Stimulated activated CD4-positive, alpha-beta T cell treated with anti-CD3 and anti-CD28 coated beads, TNF-alpha, amount 100 ng/mL, for 1 hour (primary cell): ENCODE measurements at places on chromosomes 12 and 14.

GRCh38 chr12:87140262-87140661 lies 884.1 kb upstream of the MGAT4C start:
- DNase-seq: no peak

- no peak for DNase-seq
These were observed 123.7 kb downstream of the DAD1 start for GRCh38 chr14:22465201-22465840.

- no peak for DNase-seq
These were observed 914 bp upstream of the PACS2 start for GRCh38 chr14:105313381-105314286.

DNA sequence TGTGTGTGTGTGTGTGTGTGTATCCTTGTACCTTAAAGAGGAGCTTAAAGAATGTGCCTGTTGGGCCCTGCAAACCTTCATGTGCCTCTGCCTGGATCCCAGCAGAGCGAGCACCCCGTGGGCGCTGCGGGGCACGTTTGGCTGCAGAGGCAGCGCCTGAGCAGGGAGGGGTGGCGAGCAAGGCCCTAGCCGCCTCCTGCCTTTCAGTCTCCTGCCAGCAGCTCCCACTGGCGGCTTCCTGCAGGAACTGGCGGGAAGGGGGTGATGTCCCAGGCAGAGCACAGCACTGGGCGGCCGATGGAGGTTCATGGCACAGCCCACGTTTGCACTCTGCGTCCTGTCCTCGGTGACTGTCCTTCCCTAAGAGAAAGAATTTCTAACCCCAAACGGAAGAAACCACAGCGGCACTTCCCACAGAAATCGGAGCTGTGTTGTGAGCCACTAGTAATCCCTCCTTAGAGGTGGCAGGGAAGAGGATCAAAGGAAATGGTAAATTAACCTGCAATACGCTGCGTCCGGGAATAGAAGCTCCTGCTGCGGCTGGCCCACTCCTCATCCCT lies 19.8 kb downstream of the ZBTB42 start:
- no peak for DNase-seq

DNA sequence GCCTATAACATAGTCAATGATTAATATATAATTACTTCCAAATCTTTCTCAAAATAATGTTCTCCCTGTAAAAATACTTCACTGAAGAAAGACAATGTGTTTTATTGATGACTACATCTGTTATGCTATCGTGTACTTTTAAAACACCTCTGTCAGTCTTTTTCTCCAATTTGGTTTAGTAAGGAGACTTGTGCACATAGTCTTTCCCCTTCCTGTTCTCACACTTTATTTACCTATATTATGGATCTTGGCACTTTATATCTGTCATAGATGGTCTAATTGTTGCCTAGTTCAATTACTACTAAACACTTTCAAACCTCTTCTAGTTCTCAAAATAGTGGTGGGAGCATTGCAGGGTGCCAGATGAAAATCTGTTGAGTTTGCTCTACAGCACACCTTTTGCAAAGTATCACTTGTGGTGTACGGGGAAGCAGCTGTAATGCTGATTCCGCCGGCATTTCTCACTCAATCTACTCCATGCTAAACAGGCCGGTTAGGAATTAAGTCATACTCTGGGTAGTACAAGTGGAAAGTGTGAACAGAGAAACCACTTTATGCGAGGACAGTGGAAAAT lies 1.1 kb upstream of the INSM2 start:
- no peak for DNase-seq

- DNase-seq: no peak
These were observed 27.6 kb downstream of the EML5 start for GRCh38 chr14:88765130-88765529.

DNA sequence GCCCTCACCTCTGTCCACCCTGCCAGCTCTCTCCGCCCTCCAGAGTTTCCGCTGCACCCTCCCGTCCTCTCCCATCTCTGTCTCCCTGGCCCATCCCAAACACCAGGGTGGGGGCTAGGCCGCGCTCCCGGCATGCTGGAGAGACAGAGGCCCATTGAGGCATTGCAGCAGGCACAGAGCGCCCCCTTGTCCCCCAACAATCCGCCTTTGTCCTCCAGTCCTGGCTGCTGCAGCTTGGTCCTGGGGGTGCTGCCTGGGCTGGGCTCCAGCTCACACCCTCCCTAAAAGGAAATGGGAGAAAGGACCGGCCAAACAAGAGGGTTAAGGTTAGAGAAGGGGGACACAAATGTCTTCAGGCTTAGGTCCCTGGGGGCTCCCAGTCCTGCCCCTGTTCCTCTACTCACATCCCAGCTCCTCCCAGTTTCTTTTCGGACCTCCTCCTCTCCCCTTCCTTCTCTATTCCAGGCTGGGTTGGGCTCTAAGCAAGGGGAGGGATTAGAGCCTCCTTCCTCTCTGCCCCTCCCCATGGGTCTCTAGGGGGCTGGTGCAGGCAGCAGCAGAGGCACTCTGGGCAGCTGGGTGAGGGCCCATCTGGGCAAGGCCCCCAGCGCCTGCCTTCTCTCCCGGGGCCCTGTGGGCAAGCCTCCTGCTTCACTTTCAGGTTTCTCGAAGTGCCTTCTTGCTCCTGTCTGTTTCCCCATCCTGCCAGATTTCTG lies at the start of gene CMTM5:
Gene CMTM5, plus strand, starts transcription at position 565 of the 716 bp plus-strand sequence. CDS start 206 bp downstream, outside the sequence.
- DNase-seq: no peak

- no peak for DNase-seq
These were observed 877.1 kb downstream of the C12orf50 start for GRCh38 chr12:87152075-87152474.

DNA sequence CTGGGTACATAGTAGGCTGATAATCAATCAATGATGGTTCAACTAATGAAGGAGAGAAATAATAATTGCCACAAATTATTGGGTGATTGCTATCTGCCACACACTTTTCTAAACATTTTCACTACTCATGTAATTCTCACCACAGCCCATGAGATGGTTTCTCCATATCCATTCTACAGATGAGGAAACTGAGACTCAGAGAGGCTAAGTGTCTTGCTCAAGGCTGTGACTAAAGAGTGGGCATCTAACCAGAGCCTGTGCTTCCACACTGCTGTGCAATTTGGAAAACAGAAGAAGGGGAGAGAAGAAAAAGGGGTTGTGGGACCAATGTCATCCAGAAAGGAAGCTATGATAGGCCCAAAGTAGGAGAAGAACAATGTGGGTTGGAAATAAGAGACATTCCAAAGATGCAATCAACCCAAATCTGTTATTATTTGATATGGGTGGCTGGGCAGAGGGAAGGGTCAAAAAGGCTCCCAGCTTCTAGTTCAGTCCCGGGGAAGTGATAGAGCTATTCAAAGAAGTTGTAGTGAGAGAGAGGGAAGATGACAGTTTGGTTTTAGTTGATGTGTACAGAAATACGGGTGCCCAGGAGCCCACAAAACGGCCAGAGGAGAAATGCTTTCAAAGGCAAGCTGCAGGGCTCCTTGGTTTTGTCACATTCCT lies 483 bp upstream of the NR1H4 start:
- no peak for DNase-seq

DNA sequence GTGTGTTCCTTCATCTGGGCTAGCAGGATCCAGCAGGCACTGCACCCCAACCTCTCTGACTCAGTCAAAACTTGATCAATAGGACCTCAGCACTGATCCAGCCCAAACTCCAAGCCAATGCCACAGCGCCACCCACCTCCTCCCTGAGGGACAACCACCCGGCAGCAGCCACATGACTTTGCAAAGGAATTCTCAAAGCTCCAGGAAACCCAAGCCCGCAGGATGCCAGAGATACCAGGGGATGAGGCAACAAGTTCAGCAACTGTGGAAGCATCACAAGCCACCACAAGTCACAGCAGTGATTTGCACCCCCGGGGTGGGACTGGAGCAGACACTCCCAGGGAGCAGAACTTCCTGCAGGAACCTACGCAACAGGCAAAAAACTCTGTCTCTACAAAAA lies 37.3 kb downstream of the ACTN1 start:
- DNase-seq: no peak

DNA sequence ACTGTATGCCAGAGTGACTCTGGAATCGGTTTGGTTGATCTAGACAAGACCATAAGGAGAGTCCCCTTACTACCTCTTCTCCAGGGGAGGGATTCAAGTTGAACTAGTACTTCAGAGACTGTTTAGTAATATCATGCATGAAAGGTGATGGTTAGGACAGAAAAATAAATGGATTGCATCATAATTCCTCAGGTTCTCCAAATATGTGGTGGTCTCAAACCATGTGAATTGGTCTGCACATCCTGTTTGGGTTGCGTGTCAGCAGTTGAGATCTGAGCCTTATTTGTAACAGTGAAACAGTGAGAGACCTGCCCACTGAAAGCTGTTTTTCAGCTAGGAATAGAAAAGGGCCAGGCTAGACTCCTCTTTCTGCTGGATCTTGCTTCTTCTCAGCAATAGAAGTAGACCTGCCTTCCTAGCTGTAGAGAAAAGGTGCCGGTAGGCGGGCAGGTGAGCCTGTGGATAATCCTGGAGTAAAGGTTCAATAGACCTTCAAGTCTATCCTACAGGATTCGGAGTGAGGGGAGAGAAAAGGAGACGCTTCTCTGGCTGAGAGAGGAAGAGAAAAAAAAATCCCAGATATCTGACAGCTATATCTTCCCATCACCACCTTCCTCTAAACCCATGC lies 258.5 kb upstream of the E2F7 start:
- no peak for DNase-seq

DNA sequence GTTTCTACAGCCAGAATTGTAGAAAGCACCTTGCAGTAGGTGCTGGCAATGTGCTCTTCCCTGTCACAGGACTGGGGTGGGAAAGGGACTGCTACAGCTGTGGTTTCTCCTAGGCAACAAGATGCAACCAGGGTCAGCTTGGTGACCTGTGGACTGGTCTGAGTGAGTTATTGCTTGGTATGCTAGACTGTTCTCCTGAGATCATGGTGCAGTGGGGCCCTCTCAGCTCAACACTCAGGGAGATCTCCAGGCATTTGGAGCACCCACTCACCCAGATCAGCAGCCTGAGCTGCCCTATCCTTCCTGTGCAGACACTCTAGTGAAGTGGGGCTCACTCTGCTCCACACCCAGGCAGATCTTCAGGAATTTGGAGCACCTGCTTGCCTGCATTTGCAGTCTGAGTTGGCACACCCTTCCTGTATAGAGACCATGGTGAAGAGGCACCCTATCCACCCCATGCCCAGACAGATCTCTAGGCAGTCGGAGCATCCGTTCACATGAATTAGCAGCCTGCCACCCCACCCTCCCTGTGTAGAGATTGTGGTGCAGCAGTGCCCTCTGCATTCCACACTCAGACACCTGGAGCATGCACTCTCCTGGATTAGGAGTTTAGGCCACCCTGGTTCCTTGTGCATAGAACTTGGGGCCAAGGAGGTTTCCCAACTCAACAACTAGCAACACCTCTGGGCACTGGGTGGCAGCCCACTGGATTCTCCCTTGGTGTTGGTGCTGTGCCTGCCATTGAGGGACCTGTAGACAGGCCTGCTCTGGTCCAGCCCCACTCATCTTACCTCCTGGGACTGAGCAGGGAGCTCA lies 3.8 kb upstream of the FAM186B start:
- DNase-seq: no peak

DNA sequence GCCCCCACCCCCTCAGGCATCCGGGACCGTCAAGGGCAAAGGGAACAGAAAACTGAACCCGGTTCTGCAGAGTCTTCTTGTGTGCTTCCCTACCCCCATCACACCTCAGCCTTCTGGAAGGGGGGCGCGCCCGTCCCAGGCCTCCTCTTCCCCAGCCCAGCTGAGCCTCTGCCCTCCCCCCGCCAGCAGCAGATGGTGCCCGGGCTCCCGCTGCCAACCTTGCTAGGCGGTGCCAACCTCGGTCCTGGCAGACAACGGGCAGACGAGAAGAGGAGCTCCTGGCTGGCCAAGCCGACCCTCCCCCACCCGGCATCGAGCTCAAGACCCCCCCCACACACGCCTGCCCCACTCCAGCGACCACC lies 8.7 kb downstream of the STAC3 start:
- no peak for DNase-seq

DNA sequence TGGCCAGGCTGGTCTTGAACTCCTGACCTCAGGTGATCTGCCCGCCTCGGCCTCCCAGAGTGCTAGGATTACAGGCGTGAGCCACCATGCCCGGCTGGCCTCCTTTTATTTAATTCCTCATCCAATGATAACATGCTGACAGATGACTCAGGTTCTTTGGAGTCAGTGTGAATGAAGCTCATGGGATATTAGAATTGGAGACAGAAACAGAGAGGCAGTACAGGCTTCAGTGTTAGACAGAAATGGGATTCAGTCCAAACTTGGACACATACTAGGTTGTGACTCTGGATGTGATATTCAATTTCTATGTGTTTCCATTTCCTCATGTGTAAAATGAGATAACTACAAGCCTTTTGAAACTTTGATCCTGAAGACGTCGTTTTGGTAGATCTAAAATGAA lies 47.3 kb downstream of the PDE3A start:
- DNase-seq: no peak

DNA sequence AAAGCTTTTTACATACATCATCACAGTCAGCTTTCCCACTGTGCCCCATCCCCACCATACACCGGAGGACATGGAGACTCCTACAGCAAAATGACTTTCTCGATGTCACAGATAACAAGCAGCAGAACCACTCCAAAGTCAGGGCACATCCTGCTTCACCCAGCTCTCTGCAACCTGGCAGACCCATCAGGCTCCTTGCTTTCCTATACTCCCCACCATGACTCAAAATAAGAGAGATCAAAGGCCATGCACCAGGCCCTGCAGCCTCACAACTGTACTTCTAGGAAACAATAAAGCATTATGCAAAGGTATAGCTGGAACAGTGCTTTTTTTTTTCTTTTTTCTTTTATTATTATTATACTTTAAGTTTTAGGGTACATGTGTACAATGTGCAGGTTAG lies 187.4 kb downstream of the DPF3 start:
- no peak for DNase-seq

DNA sequence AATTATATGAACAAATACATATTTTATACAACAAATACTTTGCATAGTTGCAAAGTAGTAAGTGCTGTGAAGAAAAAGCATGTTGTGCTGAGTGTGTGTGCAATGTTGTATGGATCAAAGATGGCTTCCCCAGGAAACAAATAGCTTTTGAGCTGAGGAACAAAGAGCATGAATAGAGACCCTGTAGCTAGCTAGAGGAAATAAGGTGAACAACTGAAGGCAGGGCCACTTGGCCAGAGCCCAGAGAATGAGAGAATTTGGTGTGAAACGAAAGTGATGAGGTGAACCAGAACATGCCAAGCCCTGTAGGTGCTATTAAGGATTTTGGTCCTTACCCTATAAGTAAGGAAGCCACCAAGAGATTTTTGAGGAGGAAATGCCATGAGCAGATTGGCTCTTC lies 17.1 kb downstream of the DYRK2 start:
- no peak for DNase-seq

GRCh38 chr14:85483652-85484051 lies 46.3 kb upstream of the FLRT2 start:
- DNase-seq: no peak

DNA sequence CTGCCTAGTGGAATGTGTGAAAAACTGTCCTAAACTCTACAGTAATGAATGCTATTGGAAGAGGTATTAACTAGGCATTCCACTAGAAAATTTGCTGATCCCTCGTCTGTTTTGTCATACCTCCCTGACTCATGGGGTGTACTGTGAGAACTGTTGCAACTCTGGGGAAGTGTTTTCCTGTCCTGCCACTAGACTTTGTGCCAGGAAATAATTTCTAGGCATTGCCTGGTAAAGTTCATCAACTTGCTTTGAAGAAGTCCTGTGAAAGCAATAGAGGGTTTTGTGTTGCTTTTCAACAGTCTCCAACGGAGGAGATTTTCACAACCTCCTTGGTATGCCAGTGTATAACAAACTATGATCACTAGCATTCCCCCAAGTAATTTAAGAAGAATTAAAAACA lies 139.9 kb downstream of the AKAP6 start:
- DNase-seq: no peak
